ENCODE measurements at places on chromosomes 2 and 18.
A peak's percentile ranks its signal among the peaks of the same experiment; 100 is the strongest.

- DNase-seq = no peak
These were observed 571.2 kb upstream of the ZEB2 start for GRCh38 chr2:145090841-145091761.

GRCh38 chr18:45525301-45525700 is 90.0 kb upstream of the SLC14A2 start:
- DNase-seq = no peak

- DNase-seq = no peak
These were observed 30.8 kb downstream of the COBLL1 start for GRCh38 chr2:164810843-164811242.

GRCh38 chr2:2244508-2244907 is 86.6 kb downstream of the MYT1L start:
- DNase-seq = no peak

DNA sequence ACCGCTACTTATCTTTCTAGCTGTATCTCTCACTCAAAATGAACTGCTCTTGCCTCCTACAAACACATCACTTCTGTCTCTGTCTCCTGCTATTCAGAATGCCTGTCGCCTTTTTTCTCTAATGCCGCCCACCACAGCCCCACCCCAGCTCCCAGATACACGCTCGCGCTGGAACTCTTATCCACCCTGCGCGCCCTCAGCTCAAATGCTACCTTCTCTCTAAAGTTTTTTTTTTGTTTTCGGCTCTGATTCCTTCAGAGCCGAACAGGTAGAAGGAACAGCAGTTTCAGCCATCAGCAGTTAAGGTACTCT is 3.9 kb upstream of the SOS1 start:
- no peak for DNase-seq

DNA sequence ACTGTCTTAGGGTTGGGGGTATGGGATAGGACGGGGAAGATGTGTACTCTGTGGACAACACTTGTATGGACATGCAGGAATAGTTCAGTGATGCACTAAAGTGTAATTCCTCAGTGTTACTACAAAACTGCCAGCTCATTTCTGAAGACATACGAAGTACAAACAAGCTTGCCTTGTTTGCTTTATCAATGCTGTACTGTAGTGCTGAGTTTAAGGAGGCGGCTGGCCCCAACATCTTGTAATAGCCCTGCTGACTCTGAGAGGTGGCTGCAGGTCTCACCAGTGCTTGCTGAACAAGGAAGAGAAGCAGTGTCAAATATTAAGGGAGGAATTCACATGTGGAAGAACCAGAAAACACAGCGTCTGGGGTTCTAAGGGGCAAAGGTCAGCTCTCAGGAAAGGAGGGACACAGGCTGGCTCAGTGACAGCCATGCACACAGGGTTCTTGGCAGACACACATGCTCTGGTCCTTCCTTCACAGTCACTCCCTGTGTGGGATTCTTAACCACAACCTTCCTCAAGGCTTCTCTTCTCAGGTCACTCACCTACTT is 39.8 kb upstream of the EVA1A start:
- DNase-seq = no peak

- no peak for DNase-seq
These were observed 29.5 kb upstream of the LGALSL start for GRCh38 chr2:64424416-64424987.

DNA sequence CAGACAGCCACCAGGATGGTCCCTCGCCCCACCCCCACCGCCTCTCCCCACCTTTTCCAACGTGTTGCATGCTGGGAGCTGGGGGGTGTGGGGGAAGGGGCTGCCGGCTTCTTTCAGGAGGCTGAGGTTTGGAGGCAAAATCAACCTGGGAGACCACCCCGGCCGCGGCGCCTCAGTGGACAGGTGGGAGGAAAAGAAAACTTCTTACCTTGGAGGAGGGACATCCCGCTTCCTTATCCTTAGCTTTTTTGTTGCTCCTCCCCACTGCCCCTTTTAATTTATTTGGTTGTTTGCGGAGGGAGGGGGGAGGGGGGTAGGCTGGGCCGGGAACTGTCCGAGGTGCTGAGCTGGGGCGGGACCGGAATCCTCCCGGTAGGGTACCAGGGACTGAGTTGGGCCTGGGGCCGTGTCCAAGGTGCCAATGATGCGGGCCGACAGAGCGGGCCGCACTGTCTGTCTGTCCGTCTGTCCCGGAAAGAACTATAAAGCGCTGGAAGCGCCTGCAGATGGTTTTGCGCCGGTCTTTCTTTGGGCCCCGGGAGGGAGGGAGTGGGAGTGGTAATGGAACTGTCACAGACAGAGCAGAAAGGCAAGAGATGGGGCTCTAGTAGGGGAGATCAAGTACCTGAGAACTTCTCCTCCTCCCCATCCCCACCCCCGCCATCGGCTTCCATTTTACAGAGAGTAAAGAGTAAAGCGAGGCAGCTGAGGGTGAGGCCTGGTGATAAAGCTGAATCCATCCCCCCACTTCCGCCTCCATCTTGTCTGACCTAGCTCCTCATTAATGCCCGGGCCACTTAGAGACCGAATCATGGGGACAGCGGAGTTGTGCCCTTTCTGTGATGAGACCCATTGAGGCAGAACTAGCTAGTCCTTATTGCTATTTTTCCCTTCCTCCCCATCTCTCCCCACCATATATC is 2.4 kb downstream of the CDK5R2 start:
- DNase-seq = no peak

- DNase-seq = no peak
These were observed 995.2 kb upstream of the CDH2 start for GRCh38 chr18:29171892-29172755.

GRCh38 chr2:145729993-145730770 is 1210.3 kb upstream of the ZEB2 start:
- no peak for DNase-seq

GRCh38 chr2:71130152-71130904 is at the start of the genes MCEE and MPHOSPH10:
MCEE (minus strand) TSS chr2:71130229; CDS start chr2:71130219, 10 bp downstream.
MPHOSPH10 (plus strand) TSS chr2:71130634; CDS start chr2:71130666, 32 bp downstream.
- peak; percentile 83 for DNase-seq

DNA sequence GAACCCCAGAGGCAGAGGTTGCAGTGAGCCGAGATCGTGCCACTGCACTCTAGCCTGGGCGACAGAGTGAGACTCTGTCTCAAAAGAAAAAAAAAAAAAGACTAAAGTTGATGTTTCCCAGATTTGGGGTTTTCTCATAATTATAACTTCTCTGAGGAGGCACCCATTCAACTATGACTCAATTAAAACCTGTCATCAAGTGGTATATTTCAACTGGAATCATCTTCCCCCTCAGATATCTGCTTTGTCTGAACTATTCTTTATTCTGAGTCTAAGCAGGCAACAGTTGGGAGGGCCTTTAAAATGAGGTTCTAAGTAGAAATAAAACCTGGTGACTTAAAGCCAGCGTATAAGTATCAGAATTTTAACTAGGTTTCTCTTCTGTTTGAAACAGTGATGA is 88.5 kb downstream of the PTRHD1 start:
- DNase-seq = no peak

DNA sequence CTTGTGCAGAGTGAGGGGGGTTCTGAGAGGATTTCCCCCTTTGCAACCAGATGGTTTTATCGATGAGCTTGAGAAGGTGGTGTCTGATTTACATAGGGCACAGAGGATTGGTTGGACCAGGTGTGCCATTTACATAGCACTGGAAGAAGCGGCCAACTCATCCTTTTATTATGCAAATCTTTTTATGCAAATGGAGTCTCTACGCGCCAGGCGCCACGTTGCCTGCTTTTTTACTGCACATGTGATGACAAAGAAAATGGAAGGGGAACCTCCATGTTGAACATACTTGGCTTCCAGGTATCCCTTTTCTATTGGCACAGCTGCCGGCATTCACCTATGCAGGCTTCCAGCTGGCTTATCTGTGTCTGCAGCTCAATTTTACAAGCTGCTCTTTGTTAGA is 18.4 kb upstream of the TXNL4A start:
- no peak for DNase-seq

GRCh38 chr18:29181151-29181901 is 1004.4 kb upstream of the CDH2 start:
- DNase-seq = no peak

DNA sequence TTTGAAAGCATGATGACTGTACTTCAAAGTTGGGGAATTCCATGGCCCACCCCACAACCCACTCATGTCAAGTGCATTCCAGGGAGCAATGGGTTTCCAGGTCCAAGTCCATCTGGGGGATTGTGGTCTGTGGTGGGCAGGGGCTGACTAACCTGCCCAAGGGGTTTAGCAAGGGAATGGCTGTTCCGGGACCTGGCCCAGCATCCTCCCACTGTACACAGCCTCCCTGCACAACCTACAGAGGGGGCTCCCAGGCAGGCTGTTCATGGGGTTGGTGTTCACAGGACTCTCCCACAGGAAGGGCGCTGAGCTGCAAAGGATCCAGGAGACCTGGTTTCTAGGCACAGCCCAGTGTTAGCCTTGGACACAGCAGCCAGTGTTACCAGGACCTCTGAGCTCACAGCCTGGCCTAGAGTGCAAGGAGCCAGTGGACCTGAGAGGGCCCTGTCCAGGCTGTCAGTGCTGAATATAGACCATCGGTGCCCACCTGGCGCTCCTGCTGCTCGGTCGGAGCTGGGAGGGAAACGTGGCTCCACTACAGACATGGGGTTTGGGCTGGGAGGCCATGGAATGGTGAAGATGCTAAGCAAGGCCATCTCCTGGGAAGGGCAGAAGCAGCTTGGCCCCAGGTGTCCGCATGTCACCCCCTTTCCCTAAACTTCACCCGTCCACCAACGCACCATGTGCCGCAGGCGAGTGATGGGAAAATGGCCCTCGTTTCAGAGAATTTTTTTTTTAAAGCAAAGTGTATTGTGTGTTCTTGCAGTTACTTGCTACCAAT is 317.2 kb downstream of the GBX2 start:
- DNase-seq = no peak

DNA sequence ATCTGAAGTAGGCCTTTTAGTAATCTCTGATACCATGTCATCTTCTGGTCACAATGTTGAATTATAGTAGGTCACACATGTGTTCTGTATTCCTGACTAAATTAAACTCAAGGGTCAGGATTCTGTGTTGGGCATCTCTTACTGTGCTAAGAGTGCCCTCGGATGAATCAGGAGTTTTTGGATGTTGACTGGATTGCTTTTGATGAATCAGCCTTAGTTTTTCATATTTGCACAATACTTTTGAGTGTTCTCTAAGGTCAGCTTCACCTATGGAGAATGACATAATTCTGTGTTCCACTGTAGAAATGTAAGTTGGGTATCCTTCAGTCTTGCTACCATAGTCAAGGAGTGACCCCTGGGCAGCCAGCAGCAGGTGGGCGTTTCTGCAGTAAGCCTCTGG is 190.1 kb downstream of the PTPRM start:
- DNase-seq = no peak

GRCh38 chr2:69238449-69239031 is 148.5 kb downstream of the GFPT1 start:
- DNase-seq = no peak

- DNase-seq = no peak
These were observed 62.6 kb downstream of the TMEM131 start for GRCh38 chr2:97932975-97933662.

DNA sequence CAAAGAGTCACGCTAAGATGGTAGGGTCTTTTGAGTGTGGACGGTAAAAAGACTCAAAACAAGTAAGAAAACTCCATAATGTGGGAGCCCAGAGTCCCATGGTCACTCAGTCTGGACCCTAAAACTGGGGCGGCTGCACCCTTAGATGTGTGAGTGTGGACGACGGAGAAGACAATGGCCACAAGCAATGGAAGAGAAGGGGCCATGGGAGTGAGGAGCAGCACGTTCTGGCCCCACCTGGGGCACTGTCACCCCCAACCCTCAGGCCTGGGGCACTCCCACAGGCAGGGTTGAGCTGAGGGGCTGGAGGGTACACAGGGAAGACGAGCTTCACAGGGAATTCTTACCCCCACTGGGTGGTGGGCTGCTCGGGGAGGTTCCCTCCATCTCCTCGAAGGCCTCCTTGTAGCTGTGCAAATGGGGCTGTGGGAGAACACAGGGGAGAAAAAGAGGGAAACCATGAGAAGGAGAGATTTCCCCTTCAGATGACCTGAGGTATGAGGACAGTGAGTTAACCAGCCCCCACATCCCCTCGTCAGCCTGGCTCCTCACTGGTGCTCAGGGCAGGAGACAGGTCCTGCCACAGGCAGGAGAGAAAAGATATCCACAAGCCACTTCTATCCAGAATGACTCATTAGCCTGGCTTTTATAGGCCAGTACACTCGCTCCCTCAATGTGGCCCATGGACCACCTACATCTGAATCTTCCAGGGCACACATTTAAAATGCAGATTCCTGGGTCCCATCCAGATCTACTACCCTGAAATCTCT is 167.9 kb downstream of the TNS1 start:
- no peak for DNase-seq

GRCh38 chr18:36315736-36316135 is 18.2 kb downstream of the FHOD3 start:
- no peak for DNase-seq

- no peak for DNase-seq
These were observed 26.0 kb upstream of the FOSL2 start for GRCh38 chr2:28366496-28367282.

DNA sequence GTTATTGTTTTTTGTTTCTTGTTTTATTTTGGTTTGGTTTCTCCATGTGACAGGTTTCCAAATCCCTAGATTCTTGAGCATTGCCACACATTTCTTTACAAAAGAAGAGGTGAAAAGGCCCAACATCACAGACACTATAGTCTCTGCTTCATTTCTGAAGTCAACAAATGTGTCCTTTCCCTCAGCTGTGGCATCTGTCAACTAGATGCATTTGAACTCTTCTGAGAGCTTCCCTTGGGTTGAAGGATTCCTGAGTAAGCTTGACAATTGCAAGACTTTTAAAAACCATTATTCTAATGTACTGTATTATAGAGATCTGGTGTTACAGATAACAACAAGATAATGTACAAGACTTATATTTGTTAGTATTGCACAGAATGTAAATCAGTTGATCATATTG is 703.3 kb upstream of the PKDCC start:
- no peak for DNase-seq

- no peak for DNase-seq
These were observed 430.6 kb downstream of the TMX3 start for GRCh38 chr18:68284236-68284780.

DNA sequence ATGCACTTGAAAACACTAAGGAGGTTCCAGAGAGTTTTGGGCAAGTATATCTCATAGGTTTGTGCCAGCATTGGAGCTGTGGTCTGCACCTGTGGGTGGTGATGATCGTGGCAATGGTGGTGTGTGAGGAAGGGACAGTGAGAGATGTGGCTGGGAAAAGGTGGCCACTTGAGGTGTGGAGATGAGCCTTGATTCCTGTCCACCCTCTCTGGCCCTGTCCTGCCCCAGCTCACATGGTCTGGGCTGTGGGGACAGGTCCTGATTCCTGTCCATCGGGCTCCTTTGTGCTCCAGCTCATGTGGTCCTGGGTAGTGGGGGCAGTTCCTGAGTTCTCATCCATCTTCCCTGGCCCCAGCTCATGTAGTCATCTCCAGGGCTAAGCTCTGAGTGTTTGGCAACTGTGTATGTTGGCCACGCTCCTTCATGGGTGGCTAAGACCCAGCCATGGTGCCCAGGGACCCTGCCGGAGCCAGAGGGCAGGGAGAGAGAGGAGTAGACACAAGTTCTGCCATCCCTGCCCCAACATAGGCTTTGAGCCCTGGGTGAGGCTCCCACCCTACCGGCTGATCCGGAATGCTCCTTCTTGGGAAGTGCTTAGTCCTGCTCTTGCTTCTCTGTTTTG is 294.4 kb upstream of the HDAC4 start:
- DNase-seq = no peak
